ENCODE measurements at places on chromosomes 12 and 14. TPM values are rescaled to one million over a fixed set of nuclear protein-coding genes. Genes with fewer than 3 reads are reported as not detected.

DNA sequence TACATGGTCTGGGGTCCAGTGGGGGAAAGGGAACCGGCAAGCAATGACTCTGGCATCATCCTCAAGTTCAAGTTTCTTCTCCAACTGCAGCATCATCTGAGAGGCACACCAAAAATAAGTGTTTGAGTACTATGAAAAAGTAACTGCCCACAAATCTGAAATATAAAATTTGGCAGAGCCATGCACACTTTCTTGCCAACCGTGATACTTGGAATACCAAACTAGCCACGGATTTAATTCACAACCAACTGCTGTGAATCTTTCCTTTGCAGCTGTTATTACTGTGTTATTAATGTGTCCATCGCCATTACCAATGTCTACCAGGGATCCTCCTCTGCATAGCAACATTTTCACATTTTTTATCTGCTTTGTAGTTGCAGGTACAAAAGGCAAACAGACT, 74.6 kb downstream of the GXYLT1 start:
- no peaks in the 10 kb centered on the region for H3K27me3 ChIP-seq
- H3K4me3 ChIP-seq = no peak overlapping the region
- no peak for DNase-seq
- no peaks in the 10 kb centered on the region for H3K4me1 ChIP-seq
- no peaks in the 10 kb centered on the region for H3K36me3 ChIP-seq
- no peak overlapping the region for H3K27ac ChIP-seq

GRCh38 chr12:87217491-87217890, 811.7 kb downstream of the C12orf50 start:
- no peak overlapping the region for H3K4me3 ChIP-seq
- no peaks in the 10 kb centered on the region for H3K36me3 ChIP-seq
- H3K4me1 ChIP-seq = no peaks in the 10 kb centered on the region
- DNase-seq = no peak
- no peak overlapping the region for H3K27ac ChIP-seq

GRCh38 chr12:122544537-122544936, 17.5 kb downstream of the KNTC1 start:
- no peaks in the 10 kb centered on the region for H3K36me3 ChIP-seq
- no peak overlapping the region for H3K27ac ChIP-seq
- no peak overlapping the region for H3K4me3 ChIP-seq
- H3K4me1 ChIP-seq = no peaks in the 10 kb centered on the region
- no peaks in the 10 kb centered on the region for H3K27me3 ChIP-seq

DNA sequence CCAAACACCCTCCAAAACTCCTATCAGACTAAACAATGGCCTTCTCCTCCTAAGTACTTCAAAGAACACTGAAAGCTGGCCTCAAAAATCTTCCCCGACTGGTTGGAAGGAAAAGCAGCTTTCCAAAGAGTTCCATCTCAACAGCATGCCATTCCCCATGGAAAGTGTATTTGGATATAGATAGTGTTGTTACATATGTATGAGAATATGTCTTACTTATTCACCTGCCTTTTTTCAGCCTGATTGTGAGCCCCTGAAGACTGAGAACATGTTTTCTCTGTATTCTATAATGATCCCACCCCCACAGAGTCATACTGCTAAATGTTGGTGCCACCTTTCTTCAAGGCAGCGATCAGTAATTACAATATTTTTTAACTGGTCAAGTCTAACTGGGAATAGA, 185.4 kb upstream of the G2E3 start:
- H3K4me1 ChIP-seq = no peaks in the 10 kb centered on the region
- H3K4me3 ChIP-seq = no peak overlapping the region
- no peaks in the 10 kb centered on the region for H3K27me3 ChIP-seq

RNASE3 gene
- 0.50 TPM for total RNA-seq

GRCh38 chr12:52916216-52916615, 11.3 kb upstream of the KRT8 start:
- H3K27me3 ChIP-seq = no peaks in the 10 kb centered on the region
- DNase-seq = no peak
- no peak overlapping the region for H3K27ac ChIP-seq
- H3K4me1 ChIP-seq = no peaks in the 10 kb centered on the region

TMEM119 gene
- 5.3 TPM for total RNA-seq

PTPRQ gene
- 1.4 TPM for total RNA-seq

UNC79 gene
- total RNA-seq = 4.3 TPM
